ENCODE measurements at places on chromosomes 11 and 22.

GRCh38 chr11:35305670-35306382 is 113.5 kb downstream of the SLC1A2 start:
- DNase-seq, result no peak

DNA sequence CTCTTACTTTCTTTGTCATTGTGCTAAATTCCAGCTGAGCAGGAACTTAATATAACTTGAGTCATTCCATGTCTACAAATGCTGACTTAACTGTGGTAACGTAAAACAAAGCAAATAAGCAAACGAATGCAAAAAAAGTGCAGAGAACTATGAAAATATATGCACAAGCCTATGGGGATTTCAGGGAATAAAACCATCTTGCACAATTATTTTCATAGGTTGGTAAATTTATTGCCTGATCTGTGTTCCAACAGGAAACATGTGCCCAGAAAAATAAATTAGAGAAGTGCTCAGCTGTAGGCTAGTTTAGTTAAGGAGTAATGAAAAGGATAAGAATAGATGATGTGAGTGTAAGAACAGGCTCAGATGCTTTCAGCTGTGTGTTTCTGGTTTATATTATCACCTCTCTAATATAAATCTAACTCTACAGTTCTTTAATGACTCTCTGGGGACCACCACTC is 1169.3 kb downstream of the LRRC4C start:
- no peak for DNase-seq

- DNase-seq, result no peak
These were observed 47.1 kb downstream of the PLEKHA7 start for GRCh38 chr11:16966930-16967671.

DNA sequence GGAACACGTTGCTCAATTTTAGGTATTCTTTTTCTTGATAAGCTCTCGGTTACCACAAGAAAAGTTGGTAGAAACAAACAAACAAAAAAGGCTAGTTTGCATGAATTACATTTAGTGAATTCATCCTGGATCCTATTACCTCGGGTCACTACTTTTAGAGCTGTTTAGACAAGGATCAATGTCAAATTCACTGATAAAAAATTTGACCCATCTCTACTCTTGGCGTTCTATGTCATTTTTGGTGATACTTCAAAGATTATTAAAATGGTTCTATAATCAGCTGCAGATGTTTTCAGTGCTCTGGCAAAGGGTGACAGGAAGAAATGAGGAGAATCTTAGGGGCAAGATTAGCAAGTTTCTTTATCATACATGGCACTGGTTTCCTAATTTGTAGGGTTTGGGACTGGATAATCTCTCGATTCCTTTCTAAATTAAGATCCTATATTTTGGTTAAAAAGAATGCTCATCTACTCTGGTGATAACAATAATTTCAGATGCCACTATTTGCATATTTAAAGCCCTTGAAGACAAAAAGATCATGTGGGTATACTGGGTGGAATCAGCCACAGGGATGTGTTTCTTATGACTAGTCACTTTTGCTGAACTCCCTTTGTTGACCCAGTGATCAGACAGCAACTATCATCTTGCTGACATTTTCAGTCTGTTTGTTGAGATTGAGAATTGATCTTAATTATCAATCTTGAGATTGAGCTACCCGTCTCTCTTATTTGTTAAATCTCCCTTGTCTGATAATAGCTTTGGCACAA is 442.9 kb downstream of the AASDHPPT start:
- no peak for DNase-seq

GRCh38 chr22:37462983-37463382 is 23.2 kb downstream of the MFNG start:
- no peak for DNase-seq

- DNase-seq, result no peak
These were observed 27.6 kb upstream of the APLP2 start for GRCh38 chr11:130042093-130042591.

- DNase-seq, result no peak
These were observed 9.2 kb downstream of the APOA4 start for GRCh38 chr11:116813781-116814471.

DNA sequence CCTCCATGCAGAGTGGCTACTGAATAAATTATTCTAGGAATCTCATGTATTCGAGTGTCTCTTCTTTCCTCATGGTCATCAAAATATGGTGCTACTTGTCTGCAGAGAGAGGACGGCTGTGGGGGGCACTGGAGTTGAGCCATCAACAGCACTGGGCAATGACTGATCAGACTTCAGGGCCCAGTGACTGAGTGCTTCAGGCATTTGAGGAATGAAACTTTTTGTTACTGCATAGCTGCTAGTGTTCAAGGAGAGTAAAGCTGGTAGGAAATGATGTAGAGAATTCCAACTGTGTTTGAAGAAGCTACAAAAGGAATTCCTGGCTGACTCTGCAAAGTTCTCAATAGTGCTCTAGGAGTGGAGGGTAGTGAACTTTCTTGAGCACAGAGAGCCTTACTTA is 277.7 kb downstream of the CADM1 start:
- no peak for DNase-seq

- DNase-seq, result no peak
These were observed 52.3 kb downstream of the GAB4 start for GRCh38 chr22:16955678-16956210.

DNA sequence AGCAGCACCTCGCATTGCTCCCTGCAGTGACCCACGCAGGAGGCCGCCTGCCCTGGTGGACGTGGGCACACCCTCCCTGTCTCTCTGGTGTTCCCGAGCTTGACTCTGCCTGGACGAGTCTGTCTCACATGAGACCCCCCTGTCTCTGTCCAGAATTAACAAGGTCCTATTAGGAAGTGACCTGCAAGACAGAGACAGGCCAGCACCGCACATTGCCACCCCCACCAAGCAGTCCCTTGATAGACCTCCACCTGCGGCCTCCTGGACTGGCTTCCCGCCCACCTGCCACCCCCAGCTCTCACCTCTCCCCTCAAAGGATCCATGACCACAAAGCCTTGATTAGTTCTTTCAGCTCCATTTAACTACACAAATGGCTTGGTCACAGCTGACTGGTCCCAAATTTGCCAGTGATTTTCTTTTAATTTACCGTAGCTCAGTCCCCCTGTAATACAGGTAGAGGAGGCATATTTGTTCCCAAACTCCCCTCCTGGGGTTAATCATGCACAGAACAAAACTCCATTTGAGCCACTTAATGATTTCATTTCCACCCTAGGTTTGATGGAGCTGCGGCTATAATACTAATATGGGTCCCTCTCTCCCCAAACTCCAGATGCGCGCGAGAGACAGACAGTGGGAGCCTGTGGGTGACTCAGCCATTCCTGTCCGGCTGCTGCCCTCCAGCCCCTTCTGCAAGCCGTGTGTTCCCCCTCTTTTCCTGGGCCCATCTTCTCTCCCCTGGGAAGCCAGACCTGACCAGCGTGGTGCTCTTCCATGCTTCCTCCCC is 11.2 kb downstream of the SPATA19 start:
- DNase-seq, result no peak

DNA sequence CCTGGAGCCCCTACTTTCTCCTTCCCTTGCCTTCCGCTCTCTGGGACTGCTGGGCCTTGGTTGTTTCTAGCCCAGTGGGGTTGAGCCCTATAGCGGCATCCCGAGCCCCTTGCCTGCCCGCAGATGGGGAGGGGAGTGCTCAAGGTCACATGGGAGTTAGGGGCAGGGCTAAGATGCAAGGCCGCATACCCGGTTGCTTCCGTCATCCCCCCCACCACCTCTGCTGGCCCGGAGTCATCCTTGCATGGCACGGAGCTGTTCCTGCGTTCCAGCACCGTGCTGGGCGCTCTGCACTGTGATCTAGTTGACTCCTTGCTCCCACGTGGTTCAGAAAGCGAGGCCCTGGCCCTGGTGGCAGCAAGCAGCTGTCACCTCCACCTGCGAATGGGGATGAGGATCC is 18.0 kb downstream of the FLRT1 start:
- no peak for DNase-seq

- DNase-seq, result no peak
These were observed 20.4 kb downstream of the WT1 start for GRCh38 chr11:32414925-32415324.

GRCh38 chr22:22933100-22933806 is 45.6 kb downstream of the IGLL5 start:
- DNase-seq, result no peak

DNA sequence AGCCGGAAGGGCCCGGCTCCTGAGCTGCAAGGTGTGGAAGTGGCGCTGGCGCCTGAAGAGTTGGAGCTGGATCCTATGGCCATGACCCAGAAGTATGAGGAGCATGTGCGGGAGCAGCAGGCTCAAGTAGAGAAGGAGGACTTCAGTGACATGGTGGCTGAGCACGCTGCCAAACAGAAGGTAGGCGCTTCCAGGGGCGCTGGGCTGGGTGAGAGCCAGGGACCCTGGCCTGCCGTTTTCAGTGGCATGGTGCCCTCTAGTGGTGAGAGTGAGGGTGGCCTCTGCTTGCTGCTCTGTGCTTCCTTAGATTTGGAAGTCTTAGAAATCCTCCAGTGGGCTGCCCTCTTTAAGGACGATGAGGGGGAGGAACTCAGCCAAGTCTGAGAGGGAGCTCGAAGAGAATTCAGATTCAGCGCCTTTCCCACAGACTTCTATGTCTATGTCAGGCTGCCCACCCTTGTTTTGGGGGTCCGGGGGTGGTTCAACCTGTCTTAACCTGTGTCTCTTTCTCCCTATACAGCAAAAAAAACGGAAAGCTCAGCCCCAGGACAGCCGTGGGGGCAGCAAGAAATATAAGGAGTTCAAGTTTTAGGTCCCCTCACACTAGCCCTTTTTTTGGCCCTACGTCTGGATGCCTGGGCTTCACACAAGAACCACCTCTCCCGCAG is 1.8 kb upstream of the PACS1 start:
- peak; percentile 63 for DNase-seq

- no peak for DNase-seq
These were observed 13.7 kb downstream of the ARAP1 start for GRCh38 chr11:72738199-72739141.

GRCh38 chr11:45832811-45833441 is 14.3 kb upstream of the CRY2 start:
- DNase-seq, result no peak

DNA sequence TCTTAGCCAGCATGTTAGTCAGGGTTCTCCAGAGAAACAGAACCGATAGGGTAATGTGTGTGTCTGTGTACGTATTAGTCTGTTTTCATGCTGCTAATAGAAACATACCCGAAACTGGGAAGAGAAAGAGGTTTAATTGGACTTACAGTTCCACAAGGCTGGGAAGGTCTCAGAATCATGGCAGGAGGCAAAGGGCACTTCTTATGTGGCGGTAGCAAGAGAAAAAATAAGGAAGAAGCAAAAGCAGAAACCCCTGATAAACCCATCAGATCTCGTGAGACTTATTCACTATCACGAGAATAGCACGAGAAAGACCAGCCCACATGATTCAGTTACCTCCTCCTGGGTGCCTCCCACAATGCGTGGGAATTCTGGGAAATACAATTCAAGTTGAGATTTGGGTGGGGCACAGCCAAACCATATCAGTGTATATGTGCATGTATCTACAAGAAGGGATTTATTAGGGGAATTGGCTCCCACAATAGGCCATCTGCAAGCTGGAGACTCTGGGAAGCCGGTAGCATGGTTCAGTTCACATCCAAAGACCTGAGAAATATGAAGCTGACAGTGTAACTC is 173.7 kb upstream of the NECTIN1 start:
- no peak for DNase-seq

DNA sequence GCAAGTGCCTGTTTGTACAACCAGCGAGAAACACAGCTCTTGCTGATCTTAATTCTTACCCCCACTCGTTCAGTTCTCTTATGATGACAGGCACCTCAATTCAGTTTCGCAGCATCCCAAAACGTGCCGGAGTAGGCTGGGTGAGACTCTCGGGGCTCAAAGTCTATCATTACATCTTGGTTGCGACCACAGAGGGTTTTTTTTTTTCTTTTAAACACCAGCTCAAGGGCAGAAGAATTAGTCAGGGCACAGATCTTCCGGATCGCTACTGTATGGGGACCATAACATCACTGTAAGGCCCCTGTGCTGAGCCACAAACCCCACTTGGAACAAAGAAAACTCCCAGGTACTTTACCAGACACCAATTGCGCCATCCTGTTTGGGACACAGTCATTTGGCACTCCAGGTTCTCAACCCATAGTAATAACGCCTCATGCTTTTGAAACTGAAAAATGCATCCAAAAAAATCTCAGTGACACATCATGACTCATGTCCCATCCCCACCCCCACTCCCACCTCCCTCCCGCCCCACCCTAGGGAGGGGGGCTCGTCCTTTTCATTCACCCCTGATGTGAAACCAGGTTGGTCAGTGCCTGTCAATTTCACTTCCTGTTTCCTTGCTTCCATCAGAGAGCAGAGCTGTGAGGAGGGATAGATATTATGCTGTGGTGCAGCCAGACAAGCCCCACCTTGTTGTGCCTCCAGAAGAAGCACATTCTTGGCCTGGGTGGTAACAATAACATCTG is 41.0 kb upstream of the CD5 start:
- DNase-seq, result peak; percentile 60

- no peak for DNase-seq
These were observed 17.9 kb downstream of the ART5 start for GRCh38 chr11:3623767-3624458.

GRCh38 chr11:27421819-27422494 is 50.6 kb downstream of the LGR4 start:
- DNase-seq, result no peak

DNA sequence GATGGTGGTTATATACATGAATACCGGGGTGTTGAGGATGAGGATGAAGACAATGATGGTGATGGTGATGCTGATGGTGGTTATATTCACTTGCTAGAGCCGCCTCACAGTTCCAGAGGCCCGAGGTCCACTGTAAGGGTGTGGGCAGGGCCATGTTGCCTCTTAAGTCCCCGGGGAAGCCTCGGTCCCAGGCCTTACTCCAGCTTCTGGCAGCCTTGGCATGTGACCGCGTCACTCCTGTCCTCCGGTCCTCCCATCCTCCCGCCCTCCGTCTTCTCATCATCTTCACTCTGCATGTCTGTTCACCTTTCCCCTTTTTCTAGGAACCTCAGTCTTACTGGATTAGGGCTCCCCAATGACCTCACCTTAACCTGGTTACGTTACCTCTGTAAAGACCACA is 54.6 kb downstream of the IGLL1 start:
- no peak for DNase-seq

DNA sequence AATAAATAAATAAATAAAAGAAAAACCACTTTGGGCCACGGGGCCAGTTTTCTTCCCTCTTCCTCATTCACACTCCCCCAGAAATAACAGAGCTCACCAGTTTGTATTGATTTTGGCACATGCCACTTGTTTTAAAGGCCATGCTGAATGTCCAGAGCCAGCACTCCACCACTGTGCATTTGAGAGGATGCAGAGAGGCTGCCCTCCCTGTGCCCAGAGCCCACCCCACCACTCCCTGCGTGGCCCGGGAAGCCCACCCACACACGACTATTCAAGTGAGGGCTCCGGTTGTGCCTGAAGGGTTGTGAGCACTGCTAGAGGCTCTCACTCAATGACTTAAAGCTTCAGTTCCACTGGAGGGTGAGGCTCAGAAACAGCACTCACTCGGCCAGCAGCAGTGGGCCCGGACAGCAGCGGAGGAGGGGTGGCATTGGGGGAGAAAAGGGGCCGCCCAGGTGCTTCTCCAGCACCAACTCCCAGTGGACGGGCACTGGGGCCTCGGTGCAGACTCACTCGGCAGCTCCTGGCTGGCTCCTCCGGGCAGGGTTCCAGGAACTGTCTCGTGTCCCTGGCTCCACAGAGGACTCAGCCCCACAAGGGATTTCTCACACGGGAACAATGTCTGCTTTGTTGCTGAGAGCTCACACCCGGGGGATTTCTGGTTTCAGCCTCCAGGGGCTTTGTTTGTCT is 112.7 kb downstream of the SHANK2 start:
- DNase-seq, result no peak

GRCh38 chr11:68211546-68211945 is 1.6 kb downstream of the KMT5B start:
- no peak for DNase-seq

GRCh38 chr11:34601085-34601444 is 19.8 kb upstream of the EHF start:
- DNase-seq, result no peak
